Fibroblast of the aortic adventitia (primary cell): ENCODE measurements at places on chromosomes 13 and 19.
A peak's percentile ranks its signal among the peaks of the same experiment; 100 is the strongest.

DNA sequence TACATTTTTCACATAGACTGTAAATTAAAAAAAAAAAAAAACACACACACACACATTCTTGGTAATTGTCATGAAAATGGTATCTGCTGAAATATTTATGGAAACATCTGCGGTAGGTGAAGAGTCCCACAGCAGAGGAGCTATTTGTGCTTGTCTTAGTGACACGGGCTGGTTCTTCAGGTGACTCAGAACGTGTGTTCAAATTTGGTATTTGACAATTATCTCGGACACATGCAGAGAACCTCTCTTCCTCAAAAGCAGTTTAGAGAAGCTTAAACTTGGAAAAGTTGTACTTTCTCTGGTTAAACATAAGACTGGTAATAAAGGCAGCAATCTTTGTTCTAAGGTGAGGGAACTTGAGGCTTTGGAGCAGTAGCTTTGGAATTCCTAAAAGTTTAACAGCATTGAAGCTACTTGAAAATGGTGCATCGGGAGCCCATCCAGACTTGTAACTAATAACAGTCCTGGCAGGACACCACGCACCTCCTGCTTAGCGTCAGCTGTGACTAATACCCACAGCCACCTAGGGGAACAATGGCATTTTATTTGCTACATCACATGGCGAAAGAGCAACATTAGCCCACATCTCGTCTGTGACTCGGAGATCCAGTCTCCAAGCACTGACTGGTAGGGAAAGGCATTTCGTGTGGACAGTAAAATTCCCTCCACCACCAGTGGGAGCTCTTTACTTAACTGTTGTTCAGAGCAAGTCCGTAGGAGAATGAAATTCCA is 1505.1 kb upstream of the SLC10A2 start:
- peak; percentile 56 for DNase-seq

DNA sequence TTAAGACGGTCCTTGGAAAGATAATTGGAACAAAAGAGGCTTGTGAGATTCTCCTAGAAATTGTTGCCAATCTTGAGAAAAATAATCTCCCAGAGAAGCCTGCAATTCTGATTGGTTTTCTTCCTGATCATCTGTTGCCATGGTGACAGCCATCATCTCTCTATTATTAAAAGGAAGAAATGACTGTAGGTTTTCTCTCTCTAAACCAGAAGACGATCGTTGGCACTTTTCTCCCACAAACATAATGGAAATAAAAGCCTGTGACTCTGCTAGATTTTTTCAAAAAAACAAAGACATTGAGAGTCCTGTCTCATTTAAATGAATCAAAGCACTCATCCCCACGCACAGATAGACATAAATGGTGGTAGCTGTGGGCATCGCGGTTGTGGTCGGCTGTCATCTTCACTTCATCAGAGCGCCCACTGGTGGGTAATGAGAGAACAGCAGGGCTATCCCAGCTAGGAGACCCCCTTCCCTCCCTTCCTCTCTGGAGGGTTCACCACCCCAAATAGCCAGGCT is 21.7 kb upstream of the CALM3 start:
- no peak for DNase-seq

DNA sequence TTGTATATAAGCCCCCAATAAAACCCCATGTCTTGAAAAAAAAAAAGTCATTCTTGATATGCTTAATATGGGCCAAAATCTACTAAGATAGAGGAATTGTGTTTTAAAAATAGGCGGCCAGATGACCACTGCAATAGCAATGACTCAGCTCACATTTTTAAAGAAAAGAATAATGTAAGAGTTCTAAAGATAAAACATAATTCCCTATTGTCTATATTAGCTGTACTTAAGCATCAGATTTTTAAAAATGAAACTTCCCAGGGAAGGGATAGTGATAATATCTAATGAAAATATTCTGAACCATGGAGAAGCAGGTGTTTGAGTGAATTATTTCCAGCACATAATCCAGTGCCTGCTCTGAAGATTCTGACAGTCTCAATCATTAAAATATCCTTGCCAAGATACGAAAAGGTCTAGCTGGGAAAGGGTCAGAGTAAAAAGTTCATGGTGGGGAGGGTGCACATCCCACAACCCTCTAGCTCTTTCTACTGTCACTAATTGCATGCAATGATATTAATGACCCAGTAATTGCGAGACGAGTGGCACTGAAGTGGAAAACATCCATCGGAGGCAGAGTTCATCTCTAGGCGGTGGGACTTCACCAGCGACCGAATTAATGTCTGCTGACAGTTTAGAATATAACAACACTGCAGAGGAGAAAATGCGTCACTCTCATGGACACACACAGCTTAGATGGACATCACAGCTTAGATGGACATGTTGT is 31.6 kb downstream of the EFNB2 start:
- peak; percentile 65 for DNase-seq

DNA sequence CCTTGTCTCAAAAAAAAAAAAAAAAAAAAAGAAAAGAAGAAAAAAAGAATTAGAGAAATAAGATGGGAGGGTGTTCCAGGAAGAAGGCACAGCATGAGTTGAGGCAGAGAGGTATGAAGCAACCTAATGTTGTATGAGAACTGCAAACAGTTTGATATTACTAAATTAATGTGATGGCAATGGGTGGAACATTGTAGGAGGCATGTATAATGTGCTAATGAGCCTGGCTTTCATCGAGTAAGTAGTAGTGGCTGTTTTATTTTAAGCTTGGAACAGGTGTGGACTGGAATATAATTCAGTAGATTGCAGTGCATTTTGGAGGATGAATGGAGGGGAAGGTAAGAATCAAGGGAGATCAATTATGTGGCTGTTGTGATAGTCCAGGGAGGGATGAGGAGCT is 156.1 kb downstream of the MTUS2 start:
- no peak for DNase-seq

GRCh38 chr13:50561739-50562138 is 281.8 kb downstream of the DLEU7 start:
- no peak for DNase-seq
